ENCODE measurements at places on chromosomes 3 and 15.

GRCh38 chr3:46006238-46007032 is 10.8 kb upstream of the FYCO1 start:
- DNase-seq: no peak

GRCh38 chr15:65525622-65526021 is 4.6 kb upstream of the HACD3 start:
- DNase-seq: peak; percentile 74

DNA sequence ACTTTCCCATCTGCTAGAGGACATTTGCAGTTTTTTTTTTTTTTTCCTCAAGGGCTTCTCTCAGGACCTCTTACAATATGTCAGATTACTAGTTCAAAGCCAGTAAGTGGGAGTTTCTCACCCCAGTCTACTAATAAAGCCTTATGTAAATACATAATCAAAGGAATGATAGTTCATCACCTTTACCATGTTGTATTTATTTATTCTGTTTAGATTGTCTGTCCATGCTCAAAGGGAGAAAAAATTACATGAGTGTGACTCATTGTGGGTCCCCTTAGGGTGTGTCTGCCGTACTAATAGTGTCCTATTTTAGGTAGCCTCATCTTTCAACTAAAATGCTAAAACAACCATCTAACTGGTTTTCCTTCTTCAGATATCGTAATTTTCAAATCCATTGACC is 917.6 kb downstream of the EPHA3 start:
- no peak for DNase-seq

DNA sequence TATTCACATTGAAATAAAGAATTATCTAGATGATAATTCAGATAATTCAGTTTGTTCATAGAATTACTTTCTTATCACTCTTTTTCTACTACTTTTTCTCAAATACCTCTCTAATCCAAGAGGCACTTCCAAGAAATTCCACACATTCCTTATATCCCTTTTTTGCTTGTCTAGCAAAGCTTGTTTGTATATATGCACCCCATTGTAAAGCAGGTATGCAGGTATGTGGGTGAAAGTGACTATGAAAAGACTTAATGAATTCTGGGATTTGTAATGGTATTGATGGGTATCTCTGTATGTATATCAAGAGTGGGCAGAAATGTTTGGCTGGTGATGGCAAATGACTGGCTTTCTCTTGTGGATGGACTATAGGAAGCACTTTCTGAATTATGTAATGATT is 94.1 kb upstream of the FGF7 start:
- no peak for DNase-seq

DNA sequence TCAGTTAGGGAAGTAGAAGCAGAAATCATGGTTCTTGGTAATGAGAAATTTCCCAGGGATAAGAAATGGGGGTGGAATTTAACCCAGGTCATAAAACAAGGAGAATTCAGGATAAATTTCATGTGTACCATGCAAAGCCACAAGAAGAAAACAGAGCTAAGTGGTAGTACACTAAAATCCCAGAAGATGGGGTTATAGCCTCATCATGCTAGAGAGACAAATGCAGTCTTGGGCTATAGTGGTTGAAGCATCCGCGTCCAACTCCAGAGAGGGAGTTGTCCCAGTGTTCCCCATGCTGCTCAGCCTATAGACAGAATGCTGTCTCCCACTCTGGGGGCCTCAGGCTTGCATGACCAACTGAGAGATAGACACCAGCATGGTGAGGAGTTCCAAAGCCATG is 36.2 kb upstream of the CLRN1 start:
- DNase-seq: no peak

GRCh38 chr3:85710490-85710889 is 751.7 kb downstream of the CADM2 start:
- no peak for DNase-seq

DNA sequence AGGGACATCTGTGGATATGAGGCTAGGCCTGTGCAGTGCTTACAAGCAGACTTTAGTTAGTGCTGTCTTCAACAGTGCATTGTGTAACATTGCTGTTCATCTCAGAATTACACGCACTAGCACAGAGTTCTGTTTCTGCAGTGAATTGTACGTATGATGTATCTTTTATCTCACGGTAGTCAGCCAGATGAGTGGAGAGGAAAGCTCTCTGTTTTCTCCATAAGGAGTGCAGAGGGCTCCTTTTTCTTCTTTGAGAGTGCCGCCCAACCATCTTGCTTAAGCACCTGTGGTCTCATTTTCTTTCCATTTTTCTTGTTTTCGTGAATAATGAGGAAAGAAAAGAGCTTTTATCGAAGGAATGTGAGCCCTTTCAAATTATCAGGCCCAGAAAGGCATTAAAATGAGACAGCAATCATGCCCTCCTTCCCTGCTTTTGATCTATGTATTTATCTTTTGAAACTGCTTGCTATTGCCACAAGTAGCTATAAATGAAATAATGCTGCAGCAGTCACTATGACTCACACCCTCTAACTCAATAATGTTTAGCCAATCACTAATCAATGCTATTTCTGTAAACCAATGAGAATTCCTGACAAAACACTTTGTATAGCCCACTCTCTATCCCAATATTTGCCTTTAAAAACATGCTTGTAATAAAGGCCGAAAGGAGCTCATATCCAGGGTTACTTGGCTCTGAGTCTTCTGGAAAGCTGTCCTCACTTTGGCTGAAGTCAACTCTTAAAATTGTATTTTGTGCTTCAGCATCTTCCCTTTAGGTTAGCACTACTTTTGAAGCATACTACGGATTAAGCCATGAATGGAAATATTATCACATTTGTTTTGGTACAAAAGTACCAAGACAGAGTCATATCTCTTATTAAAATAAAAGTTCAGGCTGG is 226.0 kb upstream of the P2RY1 start:
- no peak for DNase-seq

DNA sequence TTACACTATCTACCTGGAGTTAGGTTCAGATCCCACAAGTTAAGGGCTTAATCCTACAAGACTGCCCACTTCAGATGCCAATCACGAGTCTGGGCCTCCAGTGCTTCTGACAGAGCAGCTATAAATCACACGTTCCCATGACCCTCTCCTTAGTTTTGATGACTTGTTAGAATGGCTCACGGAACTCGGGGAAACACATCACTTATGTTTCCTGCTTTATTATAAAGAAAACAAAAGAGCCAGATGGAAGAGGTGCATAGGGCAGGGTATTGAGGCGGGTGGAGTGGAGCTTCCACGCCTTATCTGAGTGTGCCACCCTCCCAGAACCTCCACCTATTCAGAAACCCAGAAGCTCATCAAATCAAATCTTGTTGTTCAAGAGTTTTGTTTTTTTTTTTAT is 170.8 kb downstream of the MOBP start:
- DNase-seq: no peak

DNA sequence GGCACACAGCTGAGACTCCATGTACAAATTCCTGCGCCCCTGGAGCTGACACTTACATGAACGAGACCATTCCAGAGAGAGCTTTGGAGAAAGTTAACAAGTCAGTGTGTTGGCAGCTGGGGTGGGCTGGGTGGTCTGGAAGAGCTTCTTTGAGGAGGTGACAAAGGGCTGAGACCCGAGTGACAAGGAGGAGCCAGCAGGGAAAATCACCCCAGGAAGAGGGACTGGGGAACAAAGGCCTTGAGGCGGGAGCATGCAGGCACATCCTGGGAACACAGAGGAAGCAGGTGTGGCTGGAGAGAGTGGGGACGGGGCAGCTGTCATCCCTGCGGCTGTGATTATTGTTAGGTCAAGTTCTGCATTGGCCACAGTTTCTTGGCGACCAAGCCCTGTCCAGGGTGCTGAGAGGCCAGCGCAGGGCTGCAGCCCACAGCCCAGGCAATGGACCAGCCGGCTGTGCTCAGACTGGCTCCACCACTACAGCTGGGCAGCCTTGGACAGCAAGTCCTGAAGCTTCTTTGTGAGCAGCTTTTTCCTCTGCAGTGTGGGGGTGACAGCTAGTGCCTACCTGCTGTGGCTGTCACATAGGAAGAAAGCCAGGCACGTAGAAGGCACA is 34.2 kb upstream of the PRR23E start:
- no peak for DNase-seq

GRCh38 chr15:40953713-40954074 is 423 bp downstream of the CHAC1 start:
- DNase-seq: no peak

- DNase-seq: no peak
These were observed 240.0 kb downstream of the THRB start for GRCh38 chr3:24254649-24255048.

DNA sequence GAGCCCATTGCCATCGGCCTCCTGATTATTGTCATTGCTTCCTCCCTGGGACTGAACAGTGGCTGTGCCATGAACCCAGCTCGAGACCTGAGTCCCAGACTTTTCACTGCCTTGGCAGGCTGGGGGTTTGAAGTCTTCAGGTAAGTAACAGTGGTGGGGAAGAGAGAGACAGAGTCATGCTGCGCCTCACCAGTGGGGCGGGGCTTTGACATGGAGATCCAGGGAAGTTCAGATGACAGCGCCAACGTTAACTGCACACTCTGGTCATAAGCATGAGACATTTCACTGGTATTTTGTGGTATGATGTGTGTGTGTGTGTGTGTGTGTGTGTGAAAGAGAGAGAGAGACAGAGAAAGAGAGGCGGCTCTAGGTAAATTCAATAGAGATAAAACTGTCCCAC is 41.0 kb downstream of the AQP9 start:
- DNase-seq: no peak

- no peak for DNase-seq
These were observed 38.2 kb downstream of the ABI3BP start for GRCh38 chr3:100954990-100955389.

- no peak for DNase-seq
These were observed 47.5 kb downstream of the FOXL2 start for GRCh38 chr3:138899351-138899991.

- DNase-seq: no peak
These were observed 120.5 kb downstream of the SMAD6 start for GRCh38 chr15:66822576-66822975.

DNA sequence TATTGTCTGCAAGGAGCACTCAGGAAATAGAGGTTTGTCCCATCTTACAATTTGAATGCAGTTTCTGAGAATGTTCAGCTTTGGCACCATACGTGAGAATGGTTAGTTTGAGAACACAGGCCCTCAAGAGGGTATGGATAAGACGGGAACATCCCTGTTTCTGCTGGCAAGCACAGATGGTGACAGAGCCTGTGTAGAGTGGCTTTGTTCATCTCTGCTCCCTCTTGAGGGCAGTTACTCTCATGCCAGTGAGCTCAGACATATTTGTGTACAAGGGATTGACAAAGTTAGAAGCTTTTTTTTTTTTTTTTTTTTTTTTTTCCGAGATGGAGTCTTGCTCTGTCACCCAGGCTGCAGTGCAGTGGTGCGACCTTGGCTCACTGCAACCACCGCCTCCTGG is 71.5 kb upstream of the FILIP1L start:
- DNase-seq: no peak

DNA sequence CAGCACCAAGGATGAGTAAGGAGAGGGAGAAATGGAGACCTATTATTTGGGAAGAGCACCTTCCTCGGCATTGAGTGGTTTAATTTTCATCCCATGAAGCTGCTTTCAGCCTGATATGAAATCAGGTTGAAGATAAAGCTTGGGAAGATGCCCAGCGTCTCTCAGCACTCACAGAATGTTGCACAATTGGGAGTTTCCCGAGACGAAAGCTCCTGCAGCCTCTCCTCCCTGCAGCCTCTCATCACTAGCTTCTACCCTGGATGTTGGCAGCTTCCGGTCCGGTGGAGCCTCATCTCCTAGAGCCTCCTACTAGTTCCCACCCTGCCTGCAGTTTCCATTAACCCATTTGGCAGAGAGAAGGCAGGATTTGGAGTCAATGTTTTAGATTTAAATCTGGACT is 40.3 kb downstream of the EDEM1 start:
- no peak for DNase-seq

DNA sequence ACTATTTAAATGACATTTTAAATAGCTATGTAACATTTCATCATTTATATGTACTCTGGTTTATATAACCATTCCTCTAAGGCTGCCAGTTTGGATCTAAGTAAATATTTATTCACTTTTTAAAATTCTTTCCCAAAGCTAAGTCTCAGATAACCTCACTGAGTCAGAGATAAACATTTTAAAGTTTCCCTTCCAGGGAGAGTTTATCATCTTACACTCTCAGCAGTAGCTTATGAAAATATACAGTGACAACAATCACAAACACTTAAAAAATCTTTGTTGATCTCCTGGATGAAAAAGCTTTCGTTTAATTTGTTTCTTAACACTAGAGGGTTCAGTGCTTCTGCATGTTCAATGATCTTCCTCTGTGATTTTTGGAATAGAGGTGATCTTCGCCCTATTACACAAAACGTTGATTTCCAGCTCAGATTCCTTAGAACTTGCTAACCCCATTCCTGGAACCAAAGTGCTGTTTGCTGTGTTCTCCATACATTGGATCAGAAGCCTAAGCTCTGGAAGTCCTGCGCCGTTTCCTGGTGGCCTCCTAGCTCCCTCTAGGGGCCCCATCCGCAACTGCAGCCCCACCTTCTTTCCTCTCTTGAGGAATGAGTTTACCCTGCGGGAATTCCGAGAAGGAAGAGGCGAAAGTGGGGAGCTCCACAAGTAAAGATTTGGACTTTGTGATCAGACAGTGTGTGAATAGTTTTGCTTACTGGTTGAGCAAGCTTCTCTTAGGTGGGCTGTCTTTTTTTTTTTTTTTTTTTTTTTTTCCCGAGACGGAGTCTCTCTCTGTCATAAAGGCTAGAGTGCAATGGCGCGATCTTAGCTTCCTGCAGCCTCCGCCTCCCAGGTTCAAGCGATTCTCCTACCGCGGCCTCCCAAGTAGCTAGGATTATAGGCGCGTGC is 29.3 kb upstream of the SACM1L start:
- peak; percentile 75 for DNase-seq

DNA sequence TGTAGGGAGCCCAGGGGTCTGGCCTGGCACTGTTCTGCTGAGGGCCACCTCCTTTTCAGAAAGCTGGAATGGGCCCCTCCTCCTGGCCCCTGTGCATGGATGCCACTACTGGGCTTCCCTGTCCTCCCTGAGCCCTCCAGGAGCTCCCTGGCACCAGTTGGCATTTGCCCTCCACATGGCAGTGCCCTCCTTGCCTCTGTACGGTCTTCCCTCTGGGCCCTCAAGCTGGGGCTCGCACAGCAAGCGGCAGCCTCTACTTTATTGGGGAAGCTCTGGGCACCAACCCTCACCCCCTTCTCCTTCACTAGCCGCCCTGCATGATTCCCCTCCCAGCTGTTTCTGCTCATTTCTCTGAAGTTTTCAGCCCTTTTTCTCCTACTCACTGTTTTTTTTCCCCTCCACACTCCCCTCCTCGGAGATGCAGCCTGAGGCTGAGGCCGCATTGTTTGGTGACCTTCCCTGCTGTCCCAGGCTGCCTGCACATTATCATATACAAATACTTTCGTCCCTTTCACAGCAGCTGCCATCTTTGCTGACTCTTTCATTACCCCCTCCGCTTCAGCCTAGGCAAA is 127.3 kb downstream of the EEFSEC start:
- no peak for DNase-seq

- DNase-seq: no peak
These were observed 40.8 kb upstream of the PROK2 start for GRCh38 chr3:71825551-71826283.
